Activated CD8-positive, alpha-beta memory T cell treated with anti-CD3 and anti-CD28 coated beads for 1 hour (primary cell): ENCODE measurements at places on chromosomes 4 and X.

DNA sequence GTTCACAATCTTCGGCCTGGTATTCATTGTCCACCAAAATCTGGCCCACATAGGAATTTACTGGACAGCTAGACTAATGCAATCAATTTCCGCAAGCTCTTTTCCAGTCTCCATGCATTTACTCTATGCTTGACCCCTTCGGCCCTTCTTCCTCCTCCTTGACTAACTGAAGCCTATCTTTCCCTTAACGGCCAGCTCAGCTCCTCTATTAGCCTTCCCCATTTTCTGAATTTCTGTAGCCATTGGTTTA is 1.2 kb upstream of the PHKA2 start:
- no peak for DNase-seq

DNA sequence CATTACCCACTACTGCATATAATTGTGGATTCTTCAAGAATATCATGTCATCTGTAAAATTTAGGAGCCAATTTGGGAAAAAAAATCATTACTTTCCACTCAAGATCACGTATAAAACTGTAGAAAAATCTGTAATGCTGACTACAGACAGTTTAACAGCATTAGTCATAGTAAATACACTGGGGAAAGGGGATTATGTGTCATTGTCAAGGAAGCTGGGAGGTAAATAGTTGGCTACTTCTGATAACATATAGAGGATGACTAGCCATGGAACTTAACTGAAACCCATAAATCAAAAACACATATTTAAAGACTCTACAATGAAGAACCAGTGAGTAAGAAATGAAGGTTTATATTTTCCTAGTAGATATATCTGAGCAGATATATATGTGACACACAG is 1666.4 kb upstream of the IGFBP7 start:
- no peak for DNase-seq

GRCh38 chr4:44632089-44632488 is 19.3 kb downstream of the YIPF7 start:
- no peak for DNase-seq

- DNase-seq = no peak
These were observed 20.9 kb upstream of the USP27X start for GRCh38 chrX:49858341-49858740.

GRCh38 chr4:106496061-106496460 is 127.5 kb upstream of the GIMD1 start:
- no peak for DNase-seq

DNA sequence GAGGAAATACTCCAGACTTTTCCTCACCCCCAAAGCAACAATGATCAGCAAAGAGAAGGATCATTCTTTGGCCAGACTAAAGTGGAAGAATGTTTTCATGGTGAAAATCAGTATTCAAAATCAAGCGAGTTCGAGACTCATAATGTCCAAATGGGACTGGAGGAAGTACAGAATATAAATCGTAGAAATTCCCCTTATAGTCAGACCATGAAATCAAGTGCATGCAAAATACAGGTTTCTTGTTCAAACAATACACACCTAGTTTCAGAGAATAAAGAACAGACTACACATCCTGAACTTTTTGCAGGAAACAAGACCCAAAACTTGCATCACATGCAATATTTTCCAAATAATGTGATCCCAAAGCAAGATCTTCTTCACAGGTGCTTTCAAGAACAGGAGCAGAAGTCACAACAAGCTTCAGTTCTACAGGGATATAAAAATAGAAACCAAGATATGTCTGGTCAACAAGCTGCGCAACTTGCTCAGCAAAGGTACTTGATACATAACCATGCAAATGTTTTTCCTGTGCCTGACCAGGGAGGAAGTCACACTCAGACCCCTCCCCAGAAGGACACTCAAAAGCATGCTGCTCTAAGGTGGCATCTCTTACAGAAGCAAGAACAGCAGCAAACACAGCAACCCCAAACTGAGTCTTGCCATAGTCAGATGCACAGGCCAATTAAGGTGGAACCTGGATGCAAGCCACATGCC is 89.7 kb downstream of the TET2 start:
- no peak for DNase-seq

DNA sequence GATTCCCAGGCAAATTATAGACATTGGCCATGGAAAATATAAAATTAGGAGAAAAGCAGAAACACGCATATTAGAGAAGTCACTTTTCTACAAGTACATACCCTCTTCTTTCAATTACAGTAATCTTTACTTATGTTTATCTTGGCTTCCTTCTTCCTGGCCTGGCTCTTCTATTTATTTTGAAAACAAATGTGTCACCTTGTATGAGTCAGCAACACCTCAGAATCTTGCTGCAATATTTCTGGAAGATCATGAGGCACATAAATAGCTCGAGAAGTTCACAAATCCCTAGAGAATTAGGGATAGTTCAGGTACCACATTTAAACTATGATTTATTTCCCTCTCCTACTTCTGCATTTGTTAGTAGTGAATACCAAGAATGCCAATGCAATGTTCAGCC is 124.6 kb downstream of the ANOS1 start:
- DNase-seq = no peak

GRCh38 chrX:28391528-28391927 is 195.7 kb upstream of the IL1RAPL1 start:
- DNase-seq = no peak

- no peak for DNase-seq
These were observed 142.9 kb upstream of the MBNL3 start for GRCh38 chrX:132631579-132632232.

DNA sequence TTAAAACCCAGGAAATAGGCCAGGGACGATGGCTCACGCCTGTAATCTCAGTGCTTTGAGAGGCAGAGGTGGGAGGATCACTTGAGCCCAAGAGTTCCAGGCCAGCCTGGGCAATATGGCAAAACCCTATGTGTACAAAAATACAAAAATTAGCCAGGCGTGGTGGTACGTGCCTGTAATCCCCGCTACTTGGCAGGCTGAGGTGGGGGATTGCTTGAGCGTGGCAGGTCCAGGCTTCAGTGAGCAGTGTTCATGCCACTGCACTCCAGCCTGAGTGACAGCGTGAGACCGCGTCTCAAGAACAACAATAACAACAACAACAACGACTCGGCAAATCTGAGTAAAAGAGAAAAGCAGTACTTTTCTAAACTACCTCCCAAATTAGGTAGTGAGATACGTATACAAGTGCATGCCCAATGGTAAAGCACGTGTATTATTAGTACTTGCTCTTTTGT is 13.0 kb upstream of the NDUFC1 start:
- DNase-seq = no peak

DNA sequence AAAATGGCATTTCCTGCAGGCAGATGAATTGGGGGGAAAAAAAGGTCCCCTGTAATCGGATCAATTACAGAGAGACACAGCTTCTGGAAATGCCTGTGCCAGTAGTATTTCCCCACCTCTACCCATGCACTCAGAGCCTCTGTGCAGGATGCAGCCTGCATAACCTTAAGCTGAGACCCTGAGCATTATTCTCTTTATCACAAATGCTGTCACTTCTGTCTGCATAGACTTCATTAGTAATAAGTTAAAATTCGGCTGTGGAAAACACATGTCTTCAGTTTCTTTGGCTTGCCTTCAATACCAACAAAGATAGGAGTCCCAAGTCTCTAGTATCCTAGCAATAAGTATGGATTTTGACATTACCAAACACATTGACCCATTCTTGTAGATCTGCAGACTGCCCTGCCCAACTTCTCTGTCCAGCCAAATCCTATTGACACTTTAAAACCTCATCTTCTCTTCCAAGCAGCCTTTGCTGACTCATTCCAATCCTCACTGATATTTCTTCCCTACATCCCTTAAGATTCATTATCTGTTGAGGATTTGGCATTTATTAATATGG is 70.8 kb downstream of the LUZP4 start:
- no peak for DNase-seq

- DNase-seq = no peak
These were observed 211.6 kb upstream of the CXCL13 start for GRCh38 chr4:77393996-77394395.

DNA sequence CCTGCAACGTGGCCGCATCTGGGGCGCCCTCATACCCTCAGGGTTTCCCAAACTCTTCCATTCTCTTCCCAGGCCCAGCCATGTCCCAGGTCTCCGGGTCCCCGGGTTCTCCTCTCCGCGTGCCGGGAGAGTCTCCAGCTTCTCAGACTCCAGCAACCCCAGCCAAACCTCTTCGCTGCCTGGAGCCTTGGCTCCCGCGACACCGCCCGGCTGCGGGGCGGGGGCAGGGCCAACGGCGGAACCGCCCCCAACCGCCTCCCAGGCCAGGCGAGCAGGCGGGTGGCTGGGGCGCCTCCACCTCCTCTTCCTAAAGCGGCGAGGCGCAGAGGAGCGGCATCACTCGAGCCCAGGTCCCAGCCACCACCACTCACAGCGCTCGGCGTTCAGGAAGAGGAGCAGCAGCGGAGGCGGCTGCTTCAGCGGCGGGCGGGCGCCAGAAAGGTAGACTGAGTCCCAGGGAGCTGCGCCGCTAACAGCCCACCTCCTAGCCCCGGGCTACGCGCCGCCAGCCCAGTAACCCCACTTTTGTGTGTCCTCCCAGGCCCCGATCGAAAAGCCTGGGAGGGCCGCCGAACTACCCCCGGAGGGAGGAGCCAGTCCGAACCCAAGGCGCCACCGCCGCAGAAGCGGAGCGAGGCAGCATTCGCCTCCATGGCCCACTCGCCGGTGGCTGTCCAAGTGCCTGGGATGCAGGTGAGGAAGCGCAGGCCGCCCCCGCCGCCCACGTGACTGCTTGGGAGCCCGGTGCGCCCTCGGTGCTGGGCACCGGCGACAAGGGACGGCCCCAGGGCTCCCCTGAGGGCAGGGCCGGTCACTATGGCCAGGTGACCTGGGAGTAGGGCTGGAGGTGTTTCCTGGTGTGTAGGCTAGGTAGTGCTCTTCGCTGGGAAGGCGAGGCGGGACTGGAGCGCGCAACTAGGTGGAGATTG is at the start of gene STK26:
Gene STK26 (plus strand): TSS at position 336 of the 929 bp plus-strand sequence. CDS start 316 bp downstream, at position 652.
- peak; percentile 57 for DNase-seq

DNA sequence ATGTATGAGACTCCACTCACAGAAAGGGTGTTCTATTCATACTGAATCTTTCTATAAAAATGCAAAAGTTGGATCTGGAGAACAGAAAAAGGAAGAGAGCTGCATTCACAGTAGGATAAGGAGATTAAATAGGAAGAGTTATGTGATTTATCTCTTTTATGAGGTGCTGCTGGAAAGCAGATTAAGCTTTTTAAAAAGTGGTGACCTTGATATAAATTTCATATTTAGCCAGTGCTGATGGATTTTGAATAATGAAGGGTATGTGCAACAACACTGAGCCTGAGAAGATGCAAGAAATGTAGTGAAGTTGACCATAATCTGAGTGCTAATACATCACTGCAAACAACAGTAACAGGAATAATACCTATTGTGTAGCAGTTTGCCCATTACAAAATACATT is 795.6 kb downstream of the IL1RAPL1 start:
- DNase-seq = no peak

DNA sequence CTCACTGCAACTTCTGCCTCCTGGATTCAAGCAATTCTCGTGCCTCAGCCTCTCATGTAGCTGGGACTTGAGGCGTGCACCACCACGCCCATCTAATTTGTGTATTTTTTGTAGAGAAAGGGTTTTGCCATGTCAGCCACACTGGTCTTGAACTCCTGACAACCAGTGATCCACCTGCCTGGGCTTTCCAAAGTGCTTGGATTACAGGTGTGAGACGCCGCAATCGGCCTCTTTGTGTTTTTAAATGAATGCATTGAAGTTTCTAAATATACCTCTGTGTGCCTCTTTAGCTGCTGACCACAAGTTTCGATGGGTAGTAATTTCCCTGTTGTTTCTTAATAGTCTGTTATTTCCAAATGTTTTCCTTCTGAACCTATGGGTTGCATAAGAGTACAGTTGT is 765.3 kb upstream of the GRIA3 start:
- DNase-seq = no peak

DNA sequence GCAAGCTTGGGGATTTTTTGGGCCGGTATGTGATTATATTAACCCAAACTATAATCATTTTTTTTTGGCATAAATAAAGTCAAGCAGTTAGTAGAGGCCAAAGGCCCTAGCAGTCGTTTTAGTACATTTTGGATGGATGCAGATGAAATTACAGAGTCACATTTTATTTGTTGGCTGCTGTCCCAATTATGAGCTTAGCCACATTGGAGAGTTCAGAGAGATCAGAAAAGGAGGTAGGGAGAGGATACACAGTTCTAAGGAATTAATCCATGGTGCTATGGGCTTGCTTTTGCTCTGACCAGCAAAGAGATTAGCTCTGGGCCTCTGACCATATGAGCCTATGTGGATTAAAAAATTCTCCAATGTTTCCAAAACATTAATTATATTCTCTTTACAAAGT is 395.1 kb downstream of the RAPGEF2 start:
- no peak for DNase-seq

DNA sequence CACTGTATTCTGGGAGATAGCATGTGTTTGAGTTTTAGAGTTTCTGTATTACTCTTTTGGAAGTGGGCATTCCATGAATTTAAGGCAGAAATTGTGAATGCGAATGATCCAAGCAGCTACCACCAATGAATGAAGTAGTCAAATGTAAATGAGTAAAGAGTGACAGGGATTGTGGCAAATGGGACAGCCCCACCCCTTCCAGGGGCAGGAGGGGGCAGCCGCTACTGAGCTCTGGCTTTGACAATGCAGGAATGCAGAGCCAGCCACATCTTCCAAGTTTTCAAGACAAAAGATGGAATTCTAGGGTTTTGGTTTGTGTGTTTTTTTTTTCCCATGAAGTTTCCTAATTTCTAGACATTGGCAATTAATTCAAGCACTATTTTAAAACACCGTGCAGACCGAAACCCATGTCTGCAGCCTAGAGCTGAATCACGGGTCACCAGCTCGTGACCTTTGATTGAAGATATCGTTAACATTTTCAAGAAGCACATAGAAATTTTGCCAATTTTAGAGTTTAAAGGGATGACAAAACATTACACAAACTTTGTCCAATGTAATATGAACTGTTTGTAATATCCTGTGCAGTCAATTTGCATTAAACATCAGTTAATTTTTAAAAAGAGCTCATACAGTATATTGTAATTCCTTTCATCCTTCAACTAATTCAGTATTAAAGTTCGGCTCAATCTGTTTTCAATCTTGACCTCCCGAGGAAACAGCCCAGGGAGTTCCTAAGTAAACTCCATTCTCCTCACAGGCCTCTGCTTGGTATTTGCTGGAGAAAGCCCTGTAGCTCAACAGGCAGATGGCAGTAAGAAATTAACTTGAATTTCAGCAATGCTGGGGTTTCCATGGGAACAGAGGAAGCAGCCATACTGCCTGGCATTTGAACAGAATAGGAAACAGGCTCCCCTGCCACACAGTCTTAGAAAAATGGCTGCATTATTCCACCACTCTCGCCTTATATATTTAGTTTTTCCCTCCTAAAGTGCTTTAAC is 83.4 kb downstream of the UCHL1 start:
- DNase-seq = no peak

GRCh38 chr4:94724016-94724790 is 33.6 kb upstream of the BMPR1B start:
- DNase-seq = no peak

GRCh38 chr4:6177587-6178197 is 22.7 kb downstream of the JAKMIP1 start:
- no peak for DNase-seq

- DNase-seq = no peak
These were observed 51.6 kb downstream of the MAML3 start for GRCh38 chr4:140102421-140102820.

- no peak for DNase-seq
These were observed 85.2 kb downstream of the FHDC1 start for GRCh38 chr4:153021276-153021675.

GRCh38 chr4:38896940-38897339 is 29.3 kb downstream of the FAM114A1 start:
- DNase-seq = no peak

- no peak for DNase-seq
These were observed 22.9 kb downstream of the EXOC1 start for GRCh38 chr4:55876387-55876786.
